Stimulated activated CD4-positive, alpha-beta T cell treated with anti-CD3 and anti-CD28 coated beads, Interleukin-4, amount 100 ng/mL, for 48 hours (primary cell): ENCODE measurements at places on chromosomes 4 and X.

DNA sequence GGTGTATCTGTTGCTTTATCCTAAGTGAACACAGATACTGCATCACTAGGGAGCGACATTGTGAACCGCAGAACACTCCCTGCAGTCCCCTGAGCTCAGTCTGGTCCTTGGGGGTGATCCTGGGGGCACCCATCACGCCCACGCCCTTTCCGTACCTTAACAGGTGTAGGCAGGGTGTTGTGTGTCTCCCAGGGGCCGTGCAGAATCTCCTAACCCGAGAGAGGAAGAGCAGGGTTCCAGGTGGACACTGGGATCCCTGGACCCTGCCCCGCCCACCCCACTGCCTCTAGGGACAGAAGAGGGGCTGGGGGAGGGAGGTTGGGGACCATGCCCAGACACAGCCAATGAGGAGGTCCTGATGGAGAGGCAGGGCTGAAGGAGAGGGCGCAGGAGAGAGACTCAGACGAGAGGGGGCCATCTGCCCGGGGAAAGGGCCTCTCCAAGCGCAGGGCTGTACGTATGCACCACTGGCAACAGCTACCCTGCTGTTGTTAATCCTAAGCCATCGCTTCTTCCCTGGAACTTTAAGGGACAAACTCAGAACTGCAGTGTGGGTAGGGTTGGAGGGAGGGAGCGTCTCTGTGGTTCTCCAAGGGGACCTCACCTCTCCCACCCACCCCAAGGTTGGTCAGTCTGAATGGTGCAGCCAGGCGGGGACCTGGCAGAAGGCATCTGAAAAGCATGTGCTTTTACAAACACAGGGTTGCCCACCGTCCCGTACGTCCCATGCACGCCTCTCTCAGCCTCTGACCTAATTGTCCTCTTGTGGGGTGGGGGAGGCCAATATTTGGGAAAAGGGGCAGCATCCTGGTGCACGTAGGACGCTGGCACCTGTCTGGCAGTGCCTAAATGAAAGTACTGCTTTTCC lies 2.5 kb downstream of the P2RY8 start:
- no peak for DNase-seq

DNA sequence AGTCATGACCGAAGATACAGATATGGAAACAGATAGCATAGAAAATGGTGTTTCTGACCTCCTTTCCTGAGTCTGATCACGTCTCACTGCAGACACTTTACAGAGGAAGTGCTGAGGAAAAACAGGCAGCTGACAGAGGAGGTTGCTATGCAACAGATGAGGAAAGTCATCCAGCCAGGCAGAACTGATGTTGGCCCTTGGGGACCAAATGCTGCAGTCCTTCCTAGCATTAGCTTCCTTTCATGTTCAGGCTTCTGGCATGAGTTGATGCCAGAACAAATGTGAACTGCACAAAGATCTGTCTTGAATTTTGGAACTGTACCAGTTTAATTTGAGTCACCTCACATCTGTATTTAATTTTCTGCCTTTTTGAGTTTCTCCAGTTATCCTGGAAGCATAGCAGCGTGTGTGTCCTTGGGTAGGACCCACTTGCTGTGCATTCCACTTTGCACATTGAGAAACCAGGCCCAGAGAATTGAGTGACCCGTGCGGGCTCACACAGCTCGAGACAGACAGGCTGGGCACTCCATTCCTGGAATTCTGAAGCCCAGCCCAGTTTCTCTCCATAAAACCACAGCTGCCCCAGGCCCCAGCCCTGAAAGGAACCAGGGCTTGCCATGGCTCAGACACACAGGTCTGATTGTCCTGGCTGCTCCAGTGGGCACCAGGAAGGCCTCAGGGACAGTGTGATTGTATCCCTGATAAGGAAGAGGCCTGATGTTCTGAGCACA lies 1.4 kb upstream of the MAGED1 start:
- no peak for DNase-seq

GRCh38 chrX:136162827-136163570 lies 15.7 kb downstream of the FHL1 start:
- peak; percentile 23 for DNase-seq

DNA sequence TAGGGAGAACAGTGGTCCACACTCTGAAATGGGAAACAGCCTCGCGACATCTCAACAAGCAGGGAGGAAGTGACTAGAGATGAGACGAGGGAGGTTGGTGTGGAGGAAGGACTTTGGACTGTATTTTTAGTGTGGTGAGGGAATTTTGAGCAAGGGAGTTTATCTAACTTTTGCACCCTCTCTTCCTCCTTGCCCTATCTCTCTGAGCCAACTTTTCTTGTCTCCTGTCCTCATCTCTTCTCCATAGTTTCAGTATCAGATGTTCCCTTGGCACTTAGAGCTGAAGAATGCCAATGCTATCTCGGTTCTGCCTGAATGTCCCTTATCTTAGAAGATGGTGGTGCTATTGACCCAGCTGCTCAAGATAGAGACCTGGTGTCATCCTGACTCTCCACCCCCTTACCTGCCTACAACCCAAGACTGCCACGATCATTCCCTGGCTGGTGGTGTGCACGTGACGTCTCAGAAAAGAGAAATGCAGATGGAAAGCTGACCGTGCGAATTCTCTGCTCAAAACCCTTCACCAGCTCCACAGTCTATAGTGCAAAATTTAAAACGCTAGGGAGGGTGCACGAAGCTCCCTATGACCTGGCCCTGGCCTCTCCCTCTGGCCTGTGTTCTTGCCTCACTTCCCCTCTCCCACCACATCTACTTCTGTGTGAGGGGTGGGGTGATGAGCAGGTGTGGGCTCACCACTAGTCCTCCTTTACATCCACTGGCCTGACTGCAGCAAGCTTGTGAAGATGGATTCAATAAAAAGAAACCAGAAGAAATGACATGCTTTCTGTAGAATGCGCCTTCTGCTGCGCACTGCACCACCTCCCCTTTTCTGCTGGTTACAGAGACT lies 20.9 kb downstream of the MPP1 start:
- DNase-seq: no peak

DNA sequence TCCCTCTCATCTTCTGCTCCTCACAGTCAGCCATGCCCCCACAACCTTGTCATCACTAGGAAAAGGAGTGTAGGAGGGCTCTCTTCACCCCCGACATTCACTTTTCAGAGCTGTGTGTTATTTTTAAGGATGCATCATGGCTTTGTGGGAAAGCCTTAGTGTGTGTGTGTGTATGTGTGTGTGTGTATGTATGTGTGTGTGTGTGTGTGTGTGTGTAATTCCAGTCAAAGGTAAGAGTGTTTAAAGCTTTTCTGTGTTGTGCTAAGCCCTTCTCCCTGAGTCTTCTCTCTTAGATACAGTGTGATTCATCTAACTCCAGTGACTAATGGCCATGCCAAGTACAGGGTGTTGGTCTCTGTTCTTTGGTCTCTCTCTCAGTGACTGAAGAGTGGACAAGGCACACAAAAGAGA lies 76.6 kb downstream of the CHIC2 start:
- DNase-seq: no peak

GRCh38 chr4:144715230-144715629 lies 69.3 kb downstream of the HHIP start:
- no peak for DNase-seq

GRCh38 chrX:40012039-40012867 lies 85.5 kb downstream of the BCOR start:
- DNase-seq: no peak

DNA sequence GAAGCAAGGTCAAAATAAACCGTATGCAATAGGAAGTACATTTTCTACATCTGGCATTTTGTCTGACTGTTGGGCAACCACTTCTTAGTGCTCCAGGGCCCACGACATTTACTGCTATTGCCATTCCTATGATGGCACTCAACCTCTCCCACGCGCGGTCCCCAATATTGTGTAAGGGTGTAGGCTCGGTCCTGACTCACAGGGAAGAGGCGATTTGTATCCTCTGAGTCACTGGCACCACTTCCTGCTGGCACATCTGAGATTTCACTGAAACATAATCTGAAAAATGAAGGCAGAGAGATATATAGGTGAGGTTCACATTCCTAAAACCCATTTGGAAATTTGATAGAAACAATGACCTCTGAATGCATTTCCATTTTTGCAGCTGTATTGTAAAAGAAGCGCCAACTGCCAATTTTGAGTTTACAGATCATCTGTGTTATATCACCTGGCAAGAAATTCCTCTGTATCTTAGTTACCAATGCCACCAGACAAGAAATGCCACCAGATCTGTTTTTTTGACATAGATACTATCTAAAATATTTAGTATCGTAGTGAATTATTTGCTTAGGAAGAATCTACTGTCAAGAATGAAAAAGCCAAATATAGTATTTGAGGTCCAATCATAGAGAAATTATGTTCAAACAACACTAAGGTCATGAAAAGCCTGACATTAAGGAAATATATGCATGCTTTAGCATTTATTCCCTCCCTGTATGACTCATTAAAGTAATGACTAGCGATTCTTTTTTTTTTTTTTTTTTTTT lies 9.8 kb downstream of the EREG start:
- no peak for DNase-seq

GRCh38 chr4:172173206-172173605 lies 360.0 kb downstream of the GALNTL6 start:
- DNase-seq: no peak

DNA sequence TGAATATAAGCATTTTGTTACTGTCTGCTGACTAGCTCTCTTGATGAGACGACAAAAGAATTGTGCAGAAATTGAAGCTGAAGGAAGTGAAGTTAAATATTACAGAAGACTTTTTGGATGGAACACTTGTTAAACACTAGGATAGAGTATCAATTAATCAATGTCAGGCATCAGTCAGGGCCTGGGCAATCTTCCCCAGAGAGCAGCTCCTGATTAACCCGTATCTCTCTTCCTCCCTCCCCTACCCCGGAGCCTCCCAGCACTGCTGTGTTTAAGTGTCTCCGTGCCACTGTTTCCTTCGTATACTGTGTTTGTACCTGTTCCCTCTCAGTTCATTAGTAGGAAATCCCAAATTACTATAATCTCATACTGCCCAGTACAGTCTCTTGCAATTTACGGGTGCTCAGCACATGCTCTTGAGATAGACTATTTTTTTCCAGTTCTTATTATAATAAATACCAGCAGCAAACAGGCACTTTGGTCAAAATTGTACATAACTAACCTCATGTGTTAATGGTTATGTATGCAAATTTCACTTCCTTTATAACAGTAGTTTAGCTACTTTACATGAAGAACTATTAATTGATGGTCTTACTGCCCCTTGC lies 765.7 kb upstream of the FTHL17 start:
- DNase-seq: no peak

DNA sequence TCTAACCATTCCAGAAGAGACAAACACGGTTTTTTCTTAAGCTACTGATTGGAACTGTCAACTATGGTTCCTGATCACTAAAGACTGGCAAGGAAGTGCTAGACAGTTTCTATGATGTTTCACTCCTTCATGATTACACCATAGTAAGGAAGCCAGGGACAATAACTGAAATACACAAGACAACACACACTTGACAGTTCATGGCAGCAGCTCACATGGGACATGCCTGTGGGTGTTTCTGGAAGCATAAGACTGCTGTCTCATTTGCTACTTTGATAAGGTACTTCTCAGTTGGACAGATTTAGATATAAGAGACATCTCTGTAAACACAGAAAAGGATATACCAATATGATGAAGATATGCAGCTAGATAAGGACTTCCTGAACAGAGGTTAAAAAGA lies 8.3 kb upstream of the IRAK1 start:
- no peak for DNase-seq

- no peak for DNase-seq
Measured at GRCh38 chr4:184755278-184755677, 21.4 kb upstream of the CENPU start.

DNA sequence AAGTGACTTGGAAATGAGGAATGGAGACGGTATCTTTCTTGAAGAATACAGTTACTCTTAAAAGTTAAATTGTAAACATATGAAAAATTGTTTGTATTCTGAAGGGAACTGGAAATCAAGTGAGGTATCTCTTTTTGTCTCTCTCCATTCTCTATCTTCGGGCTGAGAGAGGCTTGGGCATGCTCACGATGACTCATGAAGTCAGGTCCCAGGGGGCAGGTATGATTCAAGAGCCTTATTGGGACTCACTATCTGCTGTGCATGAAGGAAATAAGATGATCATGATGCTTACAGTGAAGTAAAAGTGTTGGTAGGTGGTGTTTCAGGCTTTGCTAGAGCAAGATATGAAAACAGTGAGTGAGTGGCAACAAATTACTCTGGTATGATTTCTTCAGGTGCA lies 200.4 kb upstream of the PITX2 start:
- DNase-seq: no peak

DNA sequence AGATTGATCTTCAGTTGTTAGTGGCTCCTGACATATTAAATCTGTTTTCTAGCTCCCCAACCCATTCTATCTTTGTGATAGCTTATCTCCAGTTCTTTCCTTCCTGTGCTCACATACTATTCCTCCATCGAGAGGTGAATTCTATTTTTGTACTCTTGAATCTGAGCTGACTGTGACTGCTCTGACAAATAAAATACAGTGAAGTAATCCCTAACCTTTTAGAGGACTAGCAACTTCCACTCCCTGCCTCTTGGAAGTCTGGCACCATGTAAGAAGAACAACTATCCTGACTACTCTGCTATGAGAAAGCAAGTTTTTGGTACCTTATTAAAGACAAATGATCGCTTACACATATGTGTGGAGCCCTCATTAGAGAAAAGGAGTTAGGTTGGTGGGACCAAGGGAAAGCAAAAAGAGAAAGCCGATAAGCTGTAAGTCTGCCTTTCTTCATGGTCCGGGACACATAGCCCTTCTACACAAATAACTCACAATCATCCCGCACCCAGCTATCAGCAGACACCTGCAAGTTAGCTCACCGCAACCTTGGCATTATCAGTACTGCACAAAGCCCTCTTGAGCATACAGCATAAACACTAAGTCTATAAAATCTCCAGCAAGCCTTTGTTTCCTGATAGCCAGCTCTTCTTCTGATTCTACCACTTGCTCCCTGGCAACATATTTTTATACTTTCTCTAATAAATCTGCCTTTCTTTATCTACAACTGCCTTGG lies 13.5 kb upstream of the PPM1K start:
- no peak for DNase-seq

- DNase-seq: no peak
Measured at GRCh38 chrX:1140236-1140681, 72.2 kb downstream of the CRLF2 start.

DNA sequence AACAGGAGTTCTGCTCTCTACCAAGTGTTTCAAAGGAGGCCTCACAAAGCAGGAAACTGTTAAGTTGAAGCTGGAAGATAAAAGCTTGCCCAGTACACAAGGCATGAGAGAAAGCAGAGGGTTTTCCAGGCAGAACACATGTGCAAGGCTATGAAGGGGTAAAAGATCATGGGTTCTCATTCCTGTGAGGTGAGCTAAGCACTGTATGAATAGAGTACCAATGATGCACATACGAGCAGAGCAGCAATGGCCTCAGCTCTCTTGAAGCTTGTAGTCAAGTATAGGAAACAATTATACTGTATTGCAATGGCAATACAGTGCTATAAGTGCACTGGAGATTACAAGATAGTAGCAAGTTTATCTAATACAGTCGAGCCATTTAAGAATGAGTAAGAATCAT lies 18.0 kb downstream of the TTC29 start:
- DNase-seq: no peak
